Activated CD8-positive, alpha-beta memory T cell treated with anti-CD3 and anti-CD28 coated beads for 4 hours (primary cell): ENCODE measurements at places on chromosomes 1 and 21.

GRCh38 chr1:228748431-228748830 lies 13.2 kb downstream of the RHOU start:
- DNase-seq, result no peak

DNA sequence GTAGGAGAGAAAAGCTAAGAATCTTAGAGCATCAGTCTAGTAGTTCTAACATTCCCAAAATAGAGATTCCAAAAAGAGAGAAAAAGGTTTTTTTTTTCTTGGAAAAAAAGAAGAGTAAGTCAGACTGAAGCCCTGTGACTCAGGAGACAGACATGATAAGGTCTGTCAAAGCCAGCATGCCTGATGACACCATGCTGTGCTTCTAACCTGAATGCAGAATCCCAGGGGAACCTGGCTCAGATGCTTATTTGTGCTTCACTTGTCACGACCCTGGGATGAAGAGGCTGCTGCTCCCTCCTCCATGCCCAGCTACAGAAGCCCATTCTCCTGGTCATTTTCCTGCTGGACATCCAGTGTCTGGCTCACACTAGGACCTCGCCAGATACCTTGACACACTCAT lies 44.3 kb downstream of the ERICH3 start:
- DNase-seq, result no peak

- no peak for DNase-seq
These were observed 20.7 kb downstream of the DNAJC6 start for GRCh38 chr1:65330021-65330420.

DNA sequence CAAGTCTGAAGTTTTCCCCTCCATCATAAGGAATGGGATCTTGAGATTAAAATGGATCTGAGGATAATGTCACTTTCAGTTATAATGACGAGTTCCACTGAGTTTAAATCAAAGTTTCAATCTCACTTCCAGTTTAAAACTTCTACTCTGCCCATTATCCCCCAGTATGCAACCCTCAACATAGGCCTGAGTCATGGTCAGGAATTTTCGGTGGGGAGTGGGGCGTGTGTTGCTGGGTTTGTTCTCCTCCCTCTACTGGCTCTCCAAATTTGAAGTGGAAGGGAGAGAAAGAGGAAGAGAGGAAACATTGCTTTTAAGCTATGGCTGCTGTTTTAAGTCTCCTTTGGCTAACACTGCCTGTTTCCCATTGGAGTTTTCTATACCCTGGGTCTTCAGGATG lies 152.9 kb downstream of the TM2D1 start:
- DNase-seq, result no peak

GRCh38 chr1:183841550-183841949 lies 36.6 kb downstream of the RGL1 start:
- no peak for DNase-seq

GRCh38 chr1:164709541-164710278 lies 150.7 kb downstream of the PBX1 start:
- DNase-seq, result no peak

DNA sequence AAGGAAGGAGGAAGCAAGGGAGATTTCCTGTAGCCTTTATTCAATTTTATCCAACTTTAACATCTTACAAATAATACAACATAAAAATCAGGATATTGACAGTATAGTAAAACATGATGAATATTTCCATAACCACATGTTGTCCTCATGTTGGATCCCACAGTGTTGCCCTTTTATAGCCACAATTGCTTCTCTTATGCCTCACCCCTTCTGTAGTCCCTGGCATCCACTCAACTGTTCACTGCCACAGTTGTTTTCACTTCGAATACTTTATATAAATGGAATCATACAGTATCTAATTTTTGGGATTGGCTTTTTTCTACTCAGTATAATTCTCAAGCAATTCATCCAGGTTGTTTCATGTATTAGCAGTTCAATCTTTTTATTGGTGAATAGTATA lies 44.8 kb downstream of the SRSF11 start:
- no peak for DNase-seq

- DNase-seq, result no peak
These were observed 54.3 kb downstream of the SLX9 start for GRCh38 chr21:44994047-44994694.

DNA sequence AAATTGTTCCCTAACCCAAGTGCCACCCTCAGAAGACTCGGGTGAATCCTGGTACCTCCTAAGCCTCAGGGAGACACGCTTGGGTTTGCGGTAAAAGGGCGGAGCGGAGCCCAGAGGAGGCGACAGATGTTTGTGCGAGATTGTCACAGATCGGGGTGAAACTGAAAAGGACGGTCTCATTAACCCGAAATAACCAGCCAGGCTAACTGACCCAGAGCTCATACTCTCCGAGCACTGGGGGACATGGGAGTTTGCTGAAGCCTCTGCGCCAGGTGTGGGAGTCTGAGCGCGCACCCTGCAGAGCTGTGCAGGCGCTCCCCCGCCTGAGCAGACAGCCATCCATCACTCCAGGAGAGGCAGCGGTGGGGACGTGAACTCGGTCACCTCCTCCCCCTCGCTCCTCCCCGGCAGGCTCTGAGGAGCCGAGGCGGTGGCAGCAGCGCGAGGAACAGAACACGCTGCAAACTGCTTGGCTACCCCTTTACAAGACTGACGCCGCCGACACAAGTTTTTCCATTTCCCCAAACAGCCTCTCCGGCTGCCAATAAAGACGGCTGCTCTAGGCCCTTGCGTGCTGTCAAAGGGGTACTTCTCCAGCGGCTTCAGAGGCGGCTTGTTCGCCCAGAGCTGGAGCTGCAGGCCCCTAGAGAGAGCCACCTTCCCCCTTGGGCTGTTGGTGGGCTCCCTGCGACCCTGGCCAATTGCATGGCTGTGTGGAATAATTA lies 43.5 kb downstream of the RRAGC start:
- no peak for DNase-seq

GRCh38 chr1:207056673-207057072 lies 3.6 kb downstream of the PFKFB2 start:
- DNase-seq, result no peak

- peak; percentile 14 for DNase-seq
These were observed 18.1 kb downstream of the KNCN start for GRCh38 chr1:46533179-46533864.

DNA sequence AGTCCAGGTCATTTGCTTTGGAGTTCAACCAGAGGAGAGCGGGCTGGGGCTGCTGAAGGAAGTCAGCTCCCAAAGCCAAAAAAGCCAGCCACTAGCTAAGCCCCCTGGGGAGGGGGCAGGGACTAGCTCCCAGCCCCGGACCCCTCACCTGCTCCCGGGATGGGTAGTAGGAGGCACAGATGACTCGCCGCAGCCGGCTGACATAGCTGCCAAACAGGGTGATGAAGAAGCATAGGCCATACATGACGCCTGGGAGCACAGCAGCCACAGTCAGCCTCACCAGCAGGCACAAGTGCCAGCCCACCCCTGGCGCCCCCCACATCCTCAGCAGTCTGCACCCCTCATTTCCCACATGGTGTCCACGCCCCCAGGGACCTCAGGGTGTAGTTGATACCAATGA lies 7.4 kb downstream of the DCST2 start:
- no peak for DNase-seq

GRCh38 chr1:233097959-233098580 lies 147.7 kb downstream of the NTPCR start:
- no peak for DNase-seq

DNA sequence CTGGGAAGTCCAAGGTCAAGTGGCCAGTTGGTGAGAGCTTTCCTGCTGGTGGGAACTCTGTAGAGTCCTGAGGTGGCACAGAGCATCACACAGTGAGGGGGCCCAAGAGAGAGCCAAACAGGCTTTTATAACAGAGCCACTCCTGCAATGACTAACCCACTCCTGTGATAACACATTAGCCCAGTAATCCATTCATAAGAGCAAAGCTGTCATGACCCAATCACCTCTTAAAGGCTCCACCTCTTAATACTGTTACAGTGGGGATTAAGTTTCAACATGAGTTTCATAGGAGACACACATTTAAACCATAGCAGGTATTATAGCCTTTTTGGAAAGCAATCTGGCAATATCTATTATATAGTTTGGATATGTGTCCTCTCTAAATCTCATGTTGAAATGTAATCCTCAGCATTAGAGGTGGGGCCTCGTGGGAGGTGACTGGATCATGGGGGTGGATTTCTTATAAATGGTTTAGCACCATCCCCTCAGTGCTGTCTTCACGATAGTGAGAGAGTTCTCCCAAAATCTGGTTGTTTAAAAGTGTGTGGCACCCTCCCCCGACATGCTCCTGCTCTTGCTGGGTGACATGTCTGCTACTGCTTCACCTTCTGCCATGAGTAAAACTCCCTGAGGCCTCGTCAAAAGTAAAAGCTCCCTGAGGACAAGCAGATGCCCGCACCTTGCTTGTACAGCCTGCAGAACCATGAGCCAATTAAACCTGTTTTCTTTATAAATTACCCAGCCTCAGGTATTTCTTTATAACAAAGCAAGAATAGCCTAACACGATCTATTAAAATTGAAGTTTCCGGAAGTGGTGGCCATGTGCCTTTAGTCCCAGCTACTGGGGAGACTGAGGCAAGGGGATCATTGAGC lies 64.5 kb downstream of the CD58 start:
- no peak for DNase-seq

- DNase-seq, result no peak
These were observed 26.7 kb downstream of the ASTN1 start for GRCh38 chr1:177137814-177138213.

DNA sequence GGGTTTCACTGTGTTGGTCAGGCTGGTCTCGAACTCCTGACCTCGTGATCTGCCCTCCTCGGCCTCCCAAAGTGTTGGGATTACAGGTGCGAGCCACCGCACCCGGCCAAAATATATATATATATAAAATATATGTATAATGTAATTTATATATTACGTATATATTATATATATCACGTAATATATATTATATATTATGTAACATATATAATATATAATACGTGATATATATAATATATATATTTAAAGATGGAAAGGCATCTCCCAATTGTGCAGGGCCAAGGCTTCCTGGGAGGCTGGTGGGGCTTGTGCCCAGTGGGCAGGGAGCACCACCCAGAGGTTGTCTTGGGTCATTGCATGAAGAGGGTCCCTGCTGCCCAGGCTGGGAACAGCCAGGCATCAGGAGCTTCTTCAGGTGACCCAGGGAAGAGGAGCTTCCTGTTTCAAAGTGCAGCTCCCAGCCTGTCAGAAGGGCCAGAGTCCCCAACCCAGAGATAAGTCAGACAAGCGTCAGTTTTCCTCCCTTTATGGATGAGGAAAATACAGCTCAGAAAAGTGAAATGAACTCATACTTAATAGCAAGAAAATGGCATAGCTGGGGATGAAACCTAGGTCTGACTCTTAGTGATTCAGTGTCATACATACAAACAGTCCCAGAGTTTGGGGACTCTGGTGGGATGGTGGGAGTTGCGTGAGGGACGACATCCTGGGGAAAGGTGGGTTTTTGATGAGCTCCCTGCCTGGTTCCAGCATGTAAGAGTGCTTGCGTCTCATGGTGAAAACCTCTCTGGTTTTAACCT lies 12.0 kb downstream of the UBE2Q1 start:
- no peak for DNase-seq

DNA sequence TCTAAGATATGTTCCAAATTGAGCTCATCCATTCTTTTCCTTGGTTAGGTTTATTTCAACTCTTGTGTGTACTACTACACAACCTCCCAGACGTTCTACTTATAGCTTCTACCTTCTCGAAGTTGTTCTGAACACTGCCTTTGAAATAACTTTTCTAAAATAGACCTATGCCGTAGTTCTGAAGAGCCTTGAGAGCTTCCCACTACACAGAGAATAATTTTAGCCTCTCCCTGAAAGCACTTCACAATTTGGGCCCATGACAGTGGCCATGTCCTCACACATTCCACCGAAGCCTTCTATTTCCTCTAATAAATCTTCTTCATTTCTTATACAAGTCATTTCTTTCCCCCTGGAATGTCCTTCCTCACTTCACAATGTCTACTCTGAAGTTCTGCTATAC lies 62.2 kb downstream of the CRB1 start:
- DNase-seq, result no peak

DNA sequence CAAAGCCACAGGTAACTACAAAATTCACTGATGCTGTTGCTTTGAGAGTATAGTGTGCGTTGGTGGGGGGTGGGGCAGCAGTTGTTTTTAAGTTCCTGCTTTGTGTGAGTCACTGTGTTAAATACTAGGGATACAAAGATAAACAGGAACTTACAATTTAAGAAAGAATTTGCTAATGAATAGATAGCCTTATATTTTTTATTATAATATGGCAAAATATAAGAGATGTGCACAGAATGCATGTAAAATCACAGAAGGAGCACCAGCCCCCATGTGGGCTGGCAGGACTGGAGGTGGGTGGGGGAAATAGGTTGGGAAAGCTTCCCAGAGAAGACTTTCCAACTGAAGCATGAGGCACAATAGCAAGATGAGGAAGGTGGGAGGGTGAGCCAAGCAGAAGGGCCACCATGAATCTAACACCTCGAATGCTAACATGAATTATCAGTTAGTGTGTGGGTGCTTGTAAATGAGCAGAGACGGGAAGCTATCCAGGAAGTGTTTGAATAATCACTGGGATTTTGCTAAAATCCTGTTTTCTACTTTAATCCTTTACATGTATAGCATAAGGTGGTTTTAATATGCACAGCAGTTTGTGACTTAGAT lies 57.0 kb upstream of the RAVER2 start:
- no peak for DNase-seq

DNA sequence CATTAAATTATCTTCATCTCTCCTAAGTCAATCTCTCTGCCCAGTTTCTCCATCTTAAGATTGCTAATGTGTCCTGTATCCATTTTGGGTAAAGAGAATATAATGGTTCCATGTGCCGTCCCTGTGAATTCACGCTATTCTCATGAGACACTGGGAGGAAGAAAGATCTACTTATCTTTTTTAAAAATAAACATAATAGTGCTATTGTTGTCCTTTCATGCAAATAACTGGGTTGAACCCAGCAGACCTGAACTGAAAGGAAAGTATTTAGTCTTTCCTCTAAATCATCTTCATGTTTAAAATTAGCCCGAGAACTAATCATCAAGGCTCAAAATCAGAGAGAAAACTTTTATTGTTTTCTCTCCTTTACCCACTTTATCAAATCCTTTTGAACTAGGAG lies 22.4 kb downstream of the SLAMF1 start:
- no peak for DNase-seq

DNA sequence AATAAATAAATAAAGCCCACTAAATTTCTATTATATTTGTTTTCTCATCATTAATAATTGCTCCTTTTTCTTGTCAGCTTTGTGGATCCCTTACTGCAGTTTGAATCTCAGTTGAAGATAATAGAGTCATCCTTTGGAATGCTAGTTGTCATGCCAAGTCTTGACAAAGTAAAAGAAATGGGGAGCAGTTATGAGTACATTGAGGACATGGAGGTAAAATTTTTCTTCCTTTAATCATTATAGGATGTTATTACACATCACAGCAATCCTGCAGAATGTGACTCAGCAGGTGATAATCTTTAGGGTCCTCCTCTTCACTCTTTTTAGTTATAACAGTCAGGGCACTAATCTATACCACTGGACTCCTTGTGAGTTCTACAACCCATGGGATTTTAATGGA lies 24.1 kb downstream of the MROH9 start:
- no peak for DNase-seq

- no peak for DNase-seq
These were observed 23.1 kb upstream of the TOR3A start for GRCh38 chr1:179058487-179059483.

DNA sequence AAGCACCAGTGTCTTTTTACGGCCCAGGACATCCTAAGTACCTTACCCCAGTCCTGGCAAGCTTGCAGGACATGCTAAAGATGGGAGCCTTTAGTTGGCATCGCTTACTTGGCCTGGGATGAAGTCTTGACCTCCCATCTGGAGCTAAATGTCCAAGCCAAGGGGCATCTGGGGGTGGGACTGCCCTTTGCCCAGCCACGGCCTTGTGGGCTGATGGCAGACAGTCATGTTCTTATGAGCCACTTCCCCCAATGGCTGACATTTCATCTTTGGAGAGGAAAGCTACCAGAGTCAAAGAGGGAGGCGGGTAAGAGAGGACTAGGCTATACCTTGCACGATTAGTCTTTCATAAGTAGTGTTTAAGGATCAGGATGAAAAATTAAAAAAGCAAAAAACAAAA lies 32.2 kb downstream of the OPTC start:
- DNase-seq, result no peak
